ENCODE measurements at places on chromosomes 12 and 14.

- no peak for DNase-seq
These were observed 17.4 kb upstream of the PYGL start for GRCh38 chr14:50961605-50962221.

DNA sequence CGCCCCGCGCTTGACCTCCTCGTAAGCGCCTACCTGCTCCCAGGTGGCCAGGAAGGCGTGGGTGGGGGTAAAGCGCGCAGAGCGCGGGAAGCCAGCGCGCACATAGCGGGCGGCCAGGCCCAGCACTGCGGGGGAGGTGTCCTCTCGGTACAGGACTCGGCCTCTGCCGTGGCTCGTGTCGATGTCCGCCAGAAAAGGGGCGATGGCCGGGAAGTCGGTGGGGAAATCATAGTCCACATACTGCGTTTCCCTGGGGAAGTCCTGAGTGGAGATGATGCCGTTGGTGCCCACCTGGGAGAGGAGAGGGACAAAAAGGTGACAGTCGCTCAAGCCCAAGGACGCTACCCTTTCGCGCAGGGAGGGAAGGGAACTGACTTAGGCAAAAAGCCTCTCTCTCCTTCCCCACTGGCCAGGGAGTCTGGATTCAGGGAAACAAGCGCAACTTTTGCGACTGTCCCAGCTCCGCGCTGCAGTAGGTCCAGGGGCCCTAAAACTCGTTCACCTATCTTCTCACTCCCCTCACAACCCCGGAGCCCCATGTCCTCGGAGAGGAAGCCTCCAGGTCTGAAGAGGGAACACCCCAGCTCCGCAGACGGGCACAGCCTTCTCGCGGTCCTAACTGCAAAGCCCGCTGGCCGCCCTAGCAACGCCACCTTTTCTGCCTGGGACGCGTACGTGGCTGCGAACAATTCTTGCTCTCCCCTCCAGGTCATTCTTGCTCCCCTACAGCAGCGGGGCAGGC lies 815 bp downstream of the NID2 start:
- no peak for DNase-seq

GRCh38 chr12:1205512-1206060 lies 214.6 kb downstream of the ERC1 start:
- DNase-seq = no peak

DNA sequence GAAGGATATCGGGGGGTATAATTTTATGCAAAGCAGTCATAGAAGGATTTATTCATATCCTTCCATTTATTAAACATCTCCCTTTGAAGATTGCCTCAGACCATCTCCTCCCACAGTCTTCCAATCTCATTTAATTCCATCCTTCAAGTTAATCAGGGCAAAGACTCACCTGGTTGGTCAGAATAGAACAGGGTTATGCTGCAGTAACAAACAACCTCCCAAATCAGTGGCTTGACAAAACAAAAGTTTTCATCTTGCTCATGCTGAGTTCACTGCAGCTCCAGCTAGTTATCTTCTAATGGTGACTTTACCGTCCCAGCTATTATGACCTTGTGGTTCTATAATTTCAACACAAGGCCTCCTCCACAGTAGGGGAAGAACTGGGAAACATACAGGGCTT lies 48.8 kb upstream of the MTERF2 start:
- no peak for DNase-seq

- DNase-seq = no peak
These were observed 77.9 kb downstream of the NINJ2 start for GRCh38 chr12:585062-586061.

- no peak for DNase-seq
These were observed 163.9 kb downstream of the ADGRD1 start for GRCh38 chr12:131117438-131118245.

DNA sequence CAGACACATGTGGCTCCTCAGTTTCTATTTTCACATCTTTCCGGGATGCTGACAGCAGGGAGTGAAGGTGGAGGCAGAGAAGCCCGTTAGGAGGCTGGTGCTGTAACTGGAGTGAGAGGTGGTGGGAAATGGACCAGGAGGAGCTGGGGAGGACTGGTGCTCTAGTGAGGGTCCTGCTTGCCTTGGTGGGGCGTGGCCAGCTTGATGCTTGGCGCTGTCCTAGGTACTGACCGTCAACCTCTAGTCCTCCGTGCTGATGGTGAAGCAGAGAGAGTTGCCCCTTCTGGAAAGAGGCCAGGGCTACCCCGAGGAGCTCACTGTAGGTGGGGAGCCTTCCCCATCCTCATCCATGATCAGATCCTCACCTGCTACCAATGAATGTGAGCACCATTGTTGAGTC lies 1.4 kb downstream of the TRMT61A start:
- DNase-seq = no peak

GRCh38 chr12:71744522-71745300 lies 10.0 kb upstream of the RAB21 start:
- no peak for DNase-seq

GRCh38 chr14:105944632-105945610 lies 418.5 kb downstream of the TMEM121 start:
- DNase-seq = no peak

- no peak for DNase-seq
These were observed 32.6 kb downstream of the TRHDE start for GRCh38 chr12:72304751-72305150.

GRCh38 chr14:68081489-68081888 lies 261.9 kb downstream of the RAD51B start:
- DNase-seq = no peak

DNA sequence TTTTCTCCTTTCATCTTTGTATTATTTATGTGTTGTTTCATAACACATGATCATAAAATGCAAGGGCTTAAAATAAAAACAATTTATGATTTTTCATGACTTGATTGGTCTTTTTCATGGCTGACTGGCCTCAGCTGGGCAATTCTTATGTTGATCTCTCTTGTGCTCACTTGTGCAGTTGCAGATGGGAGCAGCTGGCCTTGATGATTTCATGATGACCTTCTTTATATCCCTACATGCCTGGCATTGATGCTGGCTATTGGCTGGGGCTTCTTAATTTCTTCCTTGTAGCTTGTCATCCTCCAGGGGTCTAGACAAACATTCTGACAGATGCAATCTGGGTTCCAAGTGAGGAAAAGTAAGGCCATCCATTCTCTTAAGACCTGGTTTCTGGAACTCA lies 1832.8 kb upstream of the FLRT2 start:
- DNase-seq = no peak

GRCh38 chr12:121657305-121658008 lies 12.0 kb downstream of the MORN3 start:
- no peak for DNase-seq

GRCh38 chr12:43675048-43675904 lies 83.3 kb downstream of the PUS7L start:
- DNase-seq = no peak

DNA sequence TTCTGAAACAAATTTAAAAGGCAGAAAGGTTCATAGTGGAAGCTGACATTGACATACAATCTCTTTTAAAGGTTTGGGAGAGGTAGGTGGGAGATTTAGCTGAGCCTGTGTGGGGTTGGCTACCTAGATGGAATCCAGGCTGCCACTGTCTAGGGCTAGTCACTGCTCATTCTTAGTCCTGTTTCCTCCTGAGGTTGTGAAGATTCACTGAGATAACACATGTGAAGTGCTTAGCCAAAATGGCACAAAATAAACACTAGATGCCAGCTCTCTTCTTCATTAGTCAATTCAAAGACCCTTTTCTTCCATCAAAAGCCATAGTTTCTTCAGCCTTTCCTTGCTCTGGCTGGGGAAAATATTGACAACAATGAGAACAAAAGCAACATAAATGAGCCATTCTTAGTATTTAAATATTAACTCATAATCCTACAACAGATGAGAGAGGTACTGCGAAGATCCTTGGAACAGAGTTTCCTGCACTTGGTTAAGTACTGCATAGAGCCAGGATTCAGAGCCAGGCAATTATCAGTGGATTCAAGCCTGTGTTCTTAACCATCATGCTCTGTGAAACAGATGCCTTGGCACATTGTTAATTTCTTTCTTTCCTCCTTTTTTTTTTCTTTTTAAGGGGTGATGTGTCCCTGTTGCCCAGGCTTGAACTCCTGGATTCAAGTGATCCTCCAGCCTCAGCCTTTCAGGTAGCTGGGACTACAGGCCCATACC lies 3.5 kb downstream of the MYF6 start:
- no peak for DNase-seq

DNA sequence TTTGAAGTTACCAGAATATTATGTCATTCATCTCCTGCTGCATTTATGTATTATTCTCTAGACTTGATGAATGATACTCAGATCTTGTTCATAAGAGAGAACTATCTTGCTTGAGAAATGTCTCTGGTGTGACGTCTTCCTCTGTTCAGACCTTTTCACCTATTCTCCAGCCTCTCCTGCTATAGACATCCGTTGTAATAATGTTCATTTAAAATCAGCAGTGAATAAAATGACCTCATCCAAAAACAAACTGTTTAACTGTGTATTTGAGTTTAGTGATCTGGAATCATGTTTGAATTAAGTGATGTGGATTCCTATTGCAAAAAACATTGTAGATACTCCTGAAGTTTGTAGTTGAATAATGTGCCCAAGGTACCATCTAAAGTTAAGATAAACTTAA lies 487.1 kb downstream of the PCNX1 start:
- no peak for DNase-seq

All from smooth muscle cell of the brain vasculature (primary cell).